ENCODE measurements at places on chromosomes 5 and 9. TPM values are rescaled to one million over a fixed set of nuclear protein-coding genes. Genes with fewer than 3 reads are reported as not detected.

GRCh38 chr5:30620481-30621085 lies 572.9 kb upstream of the CDH6 start:
- no peak for DNase-seq

The IGFBPL1 gene
- polyA plus RNA-seq, result 3.8 TPM

The C5orf52 gene
- polyA plus RNA-seq, result 0.87 TPM

The CDH6 gene
- polyA plus RNA-seq, result 13.1 TPM

GRCh38 chr9:135489188-135489906 lies 9.8 kb downstream of the PPP1R26 start:
- no peak for DNase-seq

DNA sequence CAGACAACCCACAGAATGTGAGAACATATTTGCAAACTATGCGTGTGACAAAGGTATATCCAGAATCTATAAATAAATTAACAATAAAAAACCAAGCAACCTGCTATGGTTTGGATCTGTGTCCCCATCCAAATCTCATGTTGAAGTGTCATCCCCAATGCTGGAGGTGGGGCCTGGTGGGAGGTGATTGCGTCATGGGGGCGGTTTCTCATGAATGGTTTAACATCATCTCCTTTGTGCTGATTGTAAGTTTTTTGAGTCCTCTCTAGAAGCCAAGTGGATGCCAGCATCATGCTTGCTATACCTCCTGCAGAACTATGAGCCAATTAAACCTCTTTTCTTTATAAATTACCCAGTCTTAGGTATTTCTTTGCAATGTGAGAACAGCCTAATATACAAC lies 335.4 kb downstream of the MAN2A1 start:
- no peak for DNase-seq

GRCh38 chr9:129140397-129141065 lies 29.3 kb downstream of the PTPA start:
- DNase-seq, result peak; percentile 75

GRCh38 chr9:20732118-20732517 lies 48.1 kb downstream of the FOCAD start:
- no peak for DNase-seq

- no peak for DNase-seq
Observed at GRCh38 chr5:103910011-103910410, 347.4 kb upstream of the NUDT12 start.
